ENCODE measurements at places on chromosomes 13 and 19.

DNA sequence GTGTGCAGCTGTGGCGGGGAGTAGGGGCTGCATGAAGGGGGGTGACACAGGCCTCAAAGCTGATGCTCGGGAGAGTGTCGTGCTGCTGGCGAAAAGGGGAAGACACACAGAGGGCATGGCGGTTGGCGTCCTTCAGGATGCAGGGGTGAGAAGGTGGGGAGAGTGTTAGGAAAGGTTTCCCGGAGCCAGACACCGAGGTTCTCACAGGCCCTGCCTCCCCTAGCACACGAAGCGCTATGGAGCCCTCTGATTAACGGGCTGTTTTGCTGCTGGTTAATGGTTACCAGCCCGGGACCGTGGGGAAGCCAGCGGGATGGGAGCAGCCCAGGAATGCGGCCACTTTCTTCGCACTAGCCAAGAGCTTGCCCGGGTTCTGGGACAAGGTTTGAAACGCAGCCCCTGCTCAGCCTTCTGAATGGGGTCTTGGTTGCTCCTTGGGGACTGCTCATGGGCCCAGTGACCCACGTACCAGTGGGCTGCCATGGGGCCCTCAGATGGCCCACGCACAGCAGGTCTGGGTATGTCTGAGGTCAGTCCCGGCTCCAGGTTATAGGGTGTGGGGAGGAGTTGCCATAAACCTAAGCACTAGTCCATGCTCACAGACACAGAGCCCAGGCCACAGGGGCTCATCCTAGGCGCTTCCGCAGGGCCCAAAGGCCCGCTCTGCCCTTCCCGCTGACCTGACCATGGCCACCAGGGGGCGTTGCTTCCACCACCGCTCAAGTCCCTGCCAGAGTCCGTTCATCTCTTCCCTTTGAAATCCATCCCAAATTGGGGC lies 31.3 kb upstream of the ISYNA1 start:
- DNase-seq, result peak; percentile 57

- peak; percentile 28 for DNase-seq
Observed at GRCh38 chr13:19782049-19782726, 557 bp downstream of the PSPC1 start.

- DNase-seq, result no peak
Observed at GRCh38 chr13:30253830-30254229, 53.5 kb downstream of the KATNAL1 start.

GRCh38 chr13:95918860-95919259 lies 134.3 kb downstream of the UGGT2 start:
- no peak for DNase-seq

GRCh38 chr19:18274781-18275356 lies 617 bp upstream of the IQCN start:
- DNase-seq, result peak; percentile 30

- DNase-seq, result no peak
Observed at GRCh38 chr19:17765069-17765618, 13.9 kb downstream of the FCHO1 start.

DNA sequence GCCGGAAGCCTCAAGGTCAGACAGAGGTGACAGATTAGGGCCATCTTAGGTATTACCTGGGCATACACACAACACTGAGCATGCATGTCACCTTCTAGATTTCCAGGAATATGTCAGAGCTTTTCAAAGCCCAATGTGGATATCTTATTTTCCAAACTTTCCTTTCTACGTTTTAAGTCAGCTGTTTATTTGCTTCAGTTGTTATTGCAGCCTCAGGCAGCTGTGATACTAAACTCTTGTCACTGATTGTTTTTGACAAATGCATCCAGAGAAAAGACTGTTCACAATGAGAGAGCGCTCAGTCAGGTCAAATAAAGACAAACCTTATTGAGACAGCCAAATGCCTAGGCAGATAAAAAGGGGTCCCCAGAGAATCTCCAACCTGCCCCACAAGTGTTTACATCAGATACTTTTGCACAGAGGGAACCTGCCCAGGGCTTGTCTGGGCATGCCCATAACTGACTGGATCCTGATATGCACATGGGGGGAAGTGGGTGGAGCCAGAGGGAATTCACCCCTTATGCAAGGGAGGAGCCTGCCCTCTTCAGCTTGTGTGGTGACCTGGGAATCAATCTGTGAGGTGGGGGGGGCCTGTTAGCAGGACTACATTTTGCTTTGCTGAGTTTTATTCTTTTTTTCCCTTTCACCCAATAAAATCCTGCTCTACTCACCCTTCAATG lies 28.5 kb downstream of the MED4 start:
- DNase-seq, result no peak

DNA sequence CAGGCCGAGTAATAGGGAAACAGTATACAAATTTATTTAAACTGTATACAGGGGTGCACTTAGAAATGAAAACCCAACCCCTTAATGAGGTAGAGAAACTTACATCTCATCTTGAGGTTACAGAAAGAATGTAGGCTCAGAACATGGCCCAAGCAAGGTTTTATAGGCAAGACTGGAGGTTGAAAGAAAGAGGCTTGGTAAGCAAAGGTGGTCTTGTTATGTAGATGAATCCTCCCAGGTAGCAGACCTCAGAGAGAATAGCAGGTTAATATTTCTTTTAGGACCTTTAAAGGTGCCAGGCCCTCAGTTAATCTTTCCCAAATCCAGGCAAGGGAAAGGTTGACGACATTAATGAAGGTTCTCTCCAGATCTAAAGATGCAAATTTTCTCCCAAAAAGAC lies 1466.8 kb upstream of the PRR20A start:
- no peak for DNase-seq

DNA sequence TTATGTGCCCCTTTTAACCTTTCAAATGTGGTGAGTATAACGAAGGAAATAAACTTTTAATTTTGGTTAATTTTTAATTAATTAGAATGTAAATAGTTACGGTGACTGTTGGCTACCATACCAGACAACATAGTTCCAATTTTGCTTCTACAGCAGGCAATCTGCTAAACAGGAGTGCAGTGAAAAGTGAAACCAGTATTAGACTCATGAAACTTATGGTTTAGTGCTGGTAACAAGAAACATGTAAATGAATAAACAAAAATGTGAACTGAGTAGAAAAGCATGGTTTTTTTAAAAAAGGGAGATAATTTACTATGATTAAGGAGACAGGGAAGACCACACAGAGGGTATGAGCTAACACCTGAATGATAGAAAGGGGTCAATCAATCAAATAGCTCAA lies 478.4 kb downstream of the PCDH9 start:
- no peak for DNase-seq

All from T47D (cell line).